ENCODE measurements at places on chromosomes 11 and 22.

- DNase-seq = no peak
Observed at GRCh38 chr11:30876228-30876627, 290.1 kb upstream of the MPPED2 start.

DNA sequence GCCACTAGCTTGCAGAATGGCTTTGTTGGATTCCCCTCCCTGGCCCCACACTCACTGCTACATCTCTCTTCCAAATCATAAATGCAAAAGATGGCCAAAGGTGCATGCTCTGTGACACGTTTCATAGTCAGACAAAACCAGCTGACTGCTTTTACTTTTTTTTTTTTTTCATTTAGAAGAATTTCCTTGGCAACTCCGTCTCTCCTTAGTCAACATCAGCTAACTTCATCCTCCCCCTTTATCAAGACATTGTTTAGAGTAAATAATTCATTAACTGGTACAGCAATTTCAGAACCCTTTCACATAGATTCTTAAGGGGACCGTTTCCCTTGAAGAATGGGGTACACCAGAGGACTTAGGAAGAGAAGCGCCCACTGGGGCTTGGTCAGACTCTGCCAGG, 16.0 kb downstream of the KCNQ1OT1 start:
- no peak for DNase-seq

- DNase-seq = no peak
Observed at GRCh38 chr11:128361451-128362020, 225.8 kb downstream of the ETS1 start.

- DNase-seq = no peak
Observed at GRCh38 chr11:20017320-20017719, 143.0 kb downstream of the DBX1 start.

GRCh38 chr11:118691926-118692830, 12.7 kb upstream of the TREH start:
- DNase-seq = peak; percentile 35
